Cerebellar nuclear complex (tissue), 1 donor: ENCODE measurements at places on chromosomes 16 and 17.

DNA sequence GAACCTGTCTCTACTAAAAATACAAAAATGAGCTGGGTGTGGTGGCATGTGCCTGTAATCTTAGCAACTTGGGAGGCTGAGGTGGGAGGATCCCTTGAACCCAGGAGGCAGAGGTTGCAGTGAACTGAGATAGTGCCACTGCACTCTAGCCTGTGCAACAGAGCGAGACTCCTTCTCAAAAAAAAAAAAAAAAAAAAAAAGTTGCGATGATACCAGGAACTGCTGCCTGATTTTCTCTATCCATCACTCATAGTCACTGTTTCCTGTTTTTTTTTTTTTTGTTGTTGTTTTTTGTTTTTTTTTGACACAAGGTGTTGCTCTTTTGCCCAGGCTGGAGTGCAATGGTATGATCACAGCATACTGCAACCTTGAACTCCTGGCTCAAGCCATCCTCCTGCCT lies 59.2 kb downstream of the ABCC1 start:
- no peak for DNase-seq

- DNase-seq = no peak
Measured at GRCh38 chr16:3536271-3536731, 35.5 kb downstream of the CLUAP1 start.

DNA sequence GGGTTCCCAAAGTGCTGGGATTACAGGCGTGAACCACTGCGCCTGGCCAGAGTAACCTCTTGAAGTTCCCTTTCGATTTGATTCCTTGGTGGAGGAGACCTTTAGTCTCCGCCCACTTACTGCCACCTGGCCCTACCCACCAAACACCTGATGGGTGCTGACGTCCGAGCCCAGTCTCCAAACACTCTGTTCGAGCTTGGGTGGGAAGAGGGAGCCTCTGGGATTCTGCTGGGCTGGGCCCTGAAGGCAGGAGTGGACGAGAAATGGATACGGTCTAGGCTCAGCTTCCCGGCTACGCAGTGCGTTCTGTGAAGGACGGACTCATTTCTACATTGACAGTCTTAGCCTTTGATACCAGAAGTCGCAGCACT lies 870 bp upstream of the ITGA3 start:
- peak; percentile 28 for DNase-seq

- no peak for DNase-seq
Measured at GRCh38 chr16:83955218-83956130, 2.4 kb downstream of the OSGIN1 start.

DNA sequence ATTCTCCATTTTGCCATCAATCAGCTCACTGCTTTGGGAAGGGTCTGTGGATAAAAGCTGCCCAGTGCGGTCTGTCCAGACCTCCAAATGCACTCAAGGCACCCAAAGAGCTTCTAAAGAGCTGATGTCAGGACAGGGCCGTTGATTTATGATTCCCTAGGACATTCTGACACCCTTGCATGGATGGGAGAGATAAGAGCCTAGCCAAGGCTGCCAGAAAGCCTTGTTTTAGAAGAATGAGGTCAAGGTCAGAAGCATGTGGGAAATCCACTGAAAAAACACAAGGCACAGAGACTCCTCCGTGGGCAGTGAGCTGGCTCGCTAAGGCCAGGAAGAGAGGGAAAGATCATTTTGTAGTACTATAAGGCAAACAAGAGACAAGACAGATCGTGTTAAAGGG lies 214.0 kb downstream of the CDH11 start:
- DNase-seq = no peak
